ENCODE measurements at places on chromosomes 5 and 9.
A peak's percentile ranks its signal among the peaks of the same experiment; 100 is the strongest.

GRCh38 chr5:60463179-60463868 is 236.6 kb downstream of the DEPDC1B start:
- no peak for DNase-seq

DNA sequence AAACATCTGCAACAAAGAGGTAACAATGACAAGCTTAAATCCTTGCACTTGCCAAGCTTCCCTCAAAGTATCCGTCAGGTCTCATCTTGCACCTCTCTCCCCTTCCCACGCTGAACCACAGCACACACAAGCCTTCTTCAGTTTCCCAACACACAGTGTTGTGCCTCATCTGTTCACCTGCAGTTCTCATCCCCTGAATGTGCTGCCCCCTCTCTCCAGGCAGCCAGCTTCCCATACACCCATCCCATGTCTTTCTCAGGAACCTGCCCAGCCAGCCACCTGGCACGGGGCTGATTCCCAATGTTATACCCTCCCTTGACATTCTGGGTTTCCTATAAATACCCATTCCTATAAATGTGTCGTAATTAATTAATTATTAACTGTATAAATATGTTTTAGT is 314.8 kb downstream of the PRELID2 start:
- DNase-seq, result no peak

GRCh38 chr5:82816926-82817325 is 260.3 kb downstream of the TMEM167A start:
- DNase-seq, result no peak

- no peak for DNase-seq
Observed at GRCh38 chr9:86636519-86636918, 282.3 kb upstream of the TUT7 start.

- no peak for DNase-seq
Observed at GRCh38 chr9:100452894-100453293, 20.1 kb upstream of the TMEFF1 start.

GRCh38 chr5:162683284-162683683 is 615.7 kb downstream of the GABRG2 start:
- no peak for DNase-seq

DNA sequence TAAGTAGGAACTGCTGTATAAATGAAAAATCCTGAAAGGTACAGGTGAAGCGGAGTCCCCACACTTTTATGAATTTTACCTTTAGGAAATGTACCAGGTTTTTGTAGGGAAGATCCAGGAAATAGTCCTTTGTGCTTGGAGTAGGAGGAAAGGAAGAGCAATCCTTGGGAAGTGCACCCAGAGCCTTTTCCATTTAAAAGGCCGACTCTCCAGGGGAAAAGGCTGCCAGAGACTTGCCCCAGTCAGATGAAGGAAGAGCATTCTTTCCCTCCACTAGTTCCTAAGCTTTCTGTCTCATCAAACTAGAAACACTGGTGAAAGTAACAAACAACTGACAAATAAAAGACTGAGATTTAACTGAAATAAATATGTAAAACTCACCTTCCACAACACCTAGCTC is 779.4 kb upstream of the CDH6 start:
- no peak for DNase-seq

DNA sequence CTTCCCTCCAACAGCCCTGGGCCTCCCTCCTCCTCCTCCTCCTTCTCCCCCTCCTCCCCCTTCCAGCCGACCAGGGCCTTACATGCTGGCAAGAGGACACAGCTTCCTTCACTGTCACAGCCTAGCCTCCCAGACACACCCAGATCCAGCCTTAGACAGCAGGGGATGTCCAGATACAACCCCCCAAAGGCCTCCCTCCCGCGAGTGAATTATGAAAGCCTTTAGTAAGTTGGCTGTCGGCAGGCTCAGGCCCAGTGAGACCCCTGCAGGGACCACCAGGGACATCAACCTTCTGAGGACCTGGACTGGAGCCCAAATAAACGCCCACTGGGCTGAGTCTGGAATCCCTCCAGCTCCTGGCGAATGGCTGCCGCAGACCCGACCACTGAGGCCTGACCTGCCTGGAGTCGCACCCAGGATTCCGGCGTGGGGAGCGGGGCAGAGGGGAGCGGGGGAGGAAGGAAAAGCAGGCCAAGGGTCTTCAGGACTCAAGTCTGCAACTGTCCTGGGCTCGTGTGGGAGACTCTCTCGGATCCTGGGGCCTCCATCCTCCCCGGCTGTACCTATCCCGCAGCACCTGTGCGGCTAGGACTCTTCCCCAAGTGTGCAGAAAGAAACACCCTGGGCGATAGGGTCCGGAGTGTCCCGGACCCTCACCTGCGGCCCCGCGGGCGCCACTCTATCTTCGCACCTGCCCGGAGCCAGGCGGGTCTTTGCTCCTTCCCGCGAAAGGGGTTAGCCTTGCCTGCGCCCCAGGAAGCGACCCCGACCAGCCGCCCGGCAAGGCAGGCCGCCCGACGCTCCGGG is 705 bp downstream of the SEPTIN8 start:
- peak; percentile 61 for DNase-seq

DNA sequence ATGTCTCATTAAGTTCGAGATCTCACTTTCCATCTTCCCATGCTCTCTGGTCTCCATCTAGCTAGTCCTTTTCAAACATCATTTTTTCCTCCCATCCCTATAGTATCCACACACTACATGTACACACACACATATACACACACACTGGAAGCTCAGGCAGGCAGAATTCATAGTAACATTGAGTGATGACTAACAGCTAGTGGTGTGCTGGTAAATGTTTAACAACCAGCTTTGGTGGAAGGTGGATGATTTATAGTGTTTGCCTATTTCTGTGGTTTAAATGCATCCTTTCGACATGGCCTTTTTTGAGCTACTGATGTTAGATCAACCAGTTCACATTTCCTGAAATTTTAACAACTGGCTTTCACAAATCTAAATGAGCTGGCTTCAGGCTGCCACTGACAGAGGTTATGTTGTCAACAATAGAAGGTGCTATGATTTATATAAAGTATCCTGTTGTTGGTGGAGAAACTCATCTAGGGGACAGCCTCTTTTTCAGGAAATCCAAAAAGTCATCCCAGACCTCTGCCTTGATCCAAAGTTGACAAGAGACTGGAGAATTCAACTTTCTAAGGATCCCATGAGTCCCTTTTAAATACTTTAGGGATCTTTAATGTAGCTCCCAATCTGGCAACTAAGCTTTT is 117.8 kb downstream of the CCDC192 start:
- DNase-seq, result peak; percentile 57

DNA sequence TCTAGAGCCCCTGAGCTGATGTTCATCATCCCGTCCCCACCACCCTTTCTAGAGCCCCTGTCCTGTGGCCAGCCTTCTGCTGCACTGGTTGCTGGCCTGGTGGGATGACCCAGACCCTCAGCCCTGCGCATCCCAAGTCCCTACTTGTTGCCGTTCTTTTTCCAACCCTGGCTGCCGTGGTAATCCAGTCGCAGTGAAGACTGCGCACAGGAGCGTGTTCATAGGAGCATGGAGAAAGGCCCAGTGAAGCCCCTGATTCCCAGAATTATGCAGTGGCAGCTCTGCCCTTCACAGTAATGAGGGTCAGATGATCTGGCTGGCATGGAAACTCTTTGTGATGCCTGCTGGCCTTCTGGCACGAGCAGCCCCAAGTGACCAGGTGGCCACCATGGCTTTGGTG is 183.3 kb downstream of the CACNA1B start:
- no peak for DNase-seq

DNA sequence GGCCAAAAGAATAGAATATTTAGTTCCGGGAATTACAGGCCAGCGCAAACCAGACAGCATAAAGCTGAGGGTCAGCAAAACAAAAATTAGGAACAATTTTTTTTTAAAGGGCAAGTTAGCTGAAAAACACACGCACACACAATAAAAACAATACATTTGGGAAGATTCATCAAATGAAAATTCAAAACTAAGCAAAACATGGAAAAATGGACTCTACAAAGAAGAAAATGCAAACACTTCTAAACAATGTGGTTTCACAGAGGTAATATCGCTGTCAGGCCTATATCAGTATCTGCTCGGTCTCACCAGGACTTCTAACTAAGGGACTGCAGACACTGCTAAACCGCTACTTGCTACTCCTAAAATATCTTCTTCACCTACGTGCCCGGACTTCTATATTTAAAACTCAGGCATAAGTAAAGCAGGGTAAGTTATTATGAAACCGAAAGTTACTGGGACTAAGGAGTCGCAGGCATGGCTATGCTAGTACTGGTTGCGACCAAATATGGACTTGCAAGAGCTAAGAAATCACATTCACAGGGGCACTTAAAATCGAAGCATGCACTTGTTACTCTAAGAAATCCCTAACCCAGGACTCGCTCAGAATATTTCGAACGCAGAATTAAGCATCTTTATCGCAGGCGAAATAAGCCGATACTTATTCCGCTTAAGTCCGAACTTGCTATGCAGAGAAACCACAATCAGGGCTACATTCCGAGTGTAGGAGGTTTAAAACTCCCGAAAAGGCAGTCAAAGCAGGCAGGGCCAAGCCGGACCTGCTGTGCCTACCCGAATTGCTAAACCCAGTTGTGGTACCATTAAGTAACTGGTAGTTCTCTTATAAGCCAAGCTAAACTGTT is 2.3 kb downstream of the ANXA2R start:
- DNase-seq, result no peak

DNA sequence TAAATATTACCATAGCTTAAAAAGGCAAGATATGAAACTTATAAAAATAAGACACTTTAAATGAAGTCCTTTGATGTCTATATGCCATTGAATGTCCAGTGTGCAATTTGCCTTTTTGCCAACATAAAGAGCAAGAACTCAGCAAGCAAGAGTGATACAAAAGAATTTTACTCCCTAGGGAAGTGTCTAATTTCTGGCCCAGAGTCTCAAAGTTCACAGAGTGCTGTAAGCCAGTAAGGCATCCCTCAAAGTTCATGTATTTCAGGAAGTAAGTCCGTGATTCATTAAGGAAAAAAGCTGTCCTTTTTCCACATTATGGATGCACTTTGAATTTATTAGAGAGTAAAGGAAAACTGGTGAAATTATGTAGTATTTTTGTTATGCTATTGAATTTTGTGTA is 185.2 kb downstream of the CCDC171 start:
- DNase-seq, result peak; percentile 30

DNA sequence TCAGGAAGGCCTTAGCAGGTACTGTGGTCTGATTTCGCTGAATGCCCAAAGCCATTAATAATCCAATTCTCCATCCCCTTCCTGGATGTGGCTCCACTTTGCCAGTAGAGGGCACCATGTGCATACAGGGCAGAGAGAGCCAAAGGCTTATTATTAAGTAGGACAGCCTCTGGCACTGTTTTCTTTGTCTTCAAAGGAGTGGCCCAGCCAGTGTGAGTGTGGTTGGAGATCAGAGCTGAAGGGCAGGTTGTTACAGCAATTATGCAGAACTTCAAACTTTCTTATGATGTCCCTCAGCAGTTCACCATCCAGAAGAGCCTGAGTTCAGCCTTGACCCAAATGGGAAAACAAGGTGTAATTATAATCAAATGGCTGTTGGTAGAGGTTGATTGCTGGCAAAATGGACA is 38.6 kb upstream of the CEMIP2 start:
- peak; percentile 74 for DNase-seq

DNA sequence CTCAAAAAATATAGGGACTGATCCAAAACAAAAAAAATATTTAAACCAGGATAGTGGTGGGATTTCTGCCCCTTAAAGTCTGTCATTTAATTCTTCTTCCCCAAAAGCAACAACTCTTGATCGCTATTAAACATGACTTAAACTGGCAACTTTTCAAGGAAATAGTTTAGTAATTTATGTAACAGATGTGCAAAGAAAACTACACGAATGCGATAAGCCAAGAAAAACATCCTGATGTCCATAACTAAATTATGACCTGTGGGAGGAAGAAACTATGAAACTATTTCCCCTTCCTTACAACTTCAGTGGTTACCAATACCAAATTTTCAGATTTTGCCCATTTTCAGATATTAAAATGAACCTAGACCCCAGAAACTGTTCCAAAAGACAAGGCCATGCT is 31.5 kb downstream of the CLINT1 start:
- DNase-seq, result no peak

- peak; percentile 39 for DNase-seq
Observed at GRCh38 chr9:84668196-84669012, 1.1 kb upstream of the NTRK2 start.

DNA sequence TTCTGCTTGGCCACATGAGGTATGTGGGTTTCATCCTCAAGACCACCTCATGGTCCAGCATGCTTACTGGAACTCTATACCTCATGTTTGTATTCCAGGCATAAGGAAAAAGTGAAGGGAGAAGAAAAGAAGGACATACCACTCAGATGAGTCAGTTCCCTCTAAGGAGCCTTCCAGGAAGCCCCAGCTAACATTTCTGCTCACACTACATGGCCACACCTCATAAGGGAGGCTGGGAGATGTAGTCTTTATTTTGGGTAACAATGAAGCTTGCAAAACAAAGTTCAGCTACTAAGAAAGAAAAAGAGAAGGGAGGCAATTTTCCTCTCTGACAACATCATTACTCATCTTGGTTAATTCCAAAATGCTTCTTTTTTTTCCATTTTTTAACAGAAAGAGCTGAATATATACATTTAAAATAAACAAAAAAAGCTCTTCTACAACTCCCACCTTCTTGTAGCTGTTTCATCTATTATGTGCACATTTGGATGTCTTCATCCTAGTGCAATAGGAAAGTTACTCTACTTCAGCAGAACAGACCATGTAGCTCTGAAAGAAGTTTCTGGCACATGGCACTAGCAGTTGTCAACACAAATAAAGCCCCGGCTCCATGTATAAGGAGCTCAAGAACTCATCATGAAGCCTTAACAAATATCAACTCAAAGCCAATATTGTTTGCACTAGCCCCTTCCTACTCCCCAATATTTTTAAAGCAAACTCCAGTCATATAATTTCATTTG is 123.6 kb upstream of the CCDC112 start:
- DNase-seq, result peak; percentile 96

DNA sequence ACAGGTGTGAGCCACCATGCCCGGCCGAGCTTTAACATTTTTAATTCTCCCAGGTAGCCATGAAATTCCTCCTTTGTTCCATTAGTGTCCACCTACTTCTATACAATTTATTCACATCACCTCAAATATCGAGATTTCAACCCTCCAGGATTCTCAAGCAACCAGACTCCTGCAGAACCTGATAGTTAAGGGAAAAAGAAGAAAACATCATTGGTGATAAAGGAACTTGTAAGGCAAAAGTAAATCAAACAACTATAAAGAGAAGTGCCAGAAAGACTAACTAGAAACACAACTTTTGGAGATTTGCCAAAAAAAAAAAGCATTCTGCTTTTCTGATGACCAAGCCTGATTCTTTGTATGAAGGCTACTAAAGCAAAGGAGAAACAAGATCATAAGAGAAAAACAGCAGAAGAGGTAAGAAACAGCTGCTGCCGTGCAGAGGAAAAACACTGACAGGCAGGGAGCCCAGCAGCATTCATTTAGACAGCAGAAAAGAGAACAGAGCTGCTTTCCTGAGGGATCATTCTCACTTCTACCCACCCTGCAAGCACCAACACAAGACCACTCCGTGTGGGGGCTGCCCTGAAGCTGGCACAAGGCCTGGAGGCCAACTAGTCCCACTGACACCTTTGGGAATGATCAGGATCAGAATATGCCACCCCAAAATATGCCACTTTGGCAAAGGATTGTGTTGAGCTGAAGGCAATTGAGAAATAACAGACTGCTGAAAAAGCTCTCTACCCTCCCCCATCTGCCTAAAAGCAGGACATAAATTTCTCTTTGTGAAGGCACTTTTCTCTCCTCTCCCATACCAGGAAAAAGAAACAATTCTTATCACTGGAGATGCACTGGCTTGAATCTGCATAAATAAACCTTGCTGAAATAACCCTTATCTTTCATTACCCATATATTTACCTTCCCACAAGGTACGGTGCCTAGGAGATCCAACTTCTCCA is 75.1 kb downstream of the ALDH7A1 start:
- no peak for DNase-seq

All from ELR (cell line).